ENCODE measurements at places on chromosomes 12 and 14.

GRCh38 chr14:23604148-23604547, 25.6 kb upstream of the JPH4 start:
- no peak for DNase-seq

DNA sequence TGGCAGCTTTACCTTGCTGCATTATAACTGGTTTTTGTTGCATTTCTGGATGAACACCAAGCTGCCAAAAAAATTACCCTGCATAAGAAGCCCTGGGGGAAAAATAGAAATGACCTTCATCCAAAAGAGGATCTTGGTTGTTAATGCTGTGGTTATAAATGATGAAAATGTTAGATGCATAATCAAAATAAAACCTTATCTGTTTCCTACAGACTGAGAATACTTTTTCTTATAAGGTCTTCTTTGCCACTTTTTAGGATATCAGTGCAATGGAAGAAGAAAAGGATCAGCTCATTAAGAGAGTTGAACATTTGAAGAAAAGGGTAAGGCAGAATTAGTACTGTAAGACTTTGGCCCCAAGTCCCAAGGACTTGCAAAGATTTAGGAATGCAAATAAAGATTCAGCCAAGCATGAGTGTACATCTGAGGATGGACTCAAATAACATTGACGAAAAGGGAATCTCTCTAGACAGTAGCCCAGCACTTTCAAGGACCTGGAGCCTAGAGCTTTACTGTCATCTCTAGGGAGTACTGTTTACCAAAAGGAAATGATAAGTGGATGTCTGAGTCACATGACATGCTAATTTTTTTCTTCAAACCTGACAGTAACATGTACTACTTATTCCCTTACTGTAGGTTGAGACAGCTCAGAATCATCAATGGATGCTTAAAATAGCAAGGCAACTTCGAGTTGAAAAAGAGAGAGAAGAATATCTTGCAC, 10.7 kb downstream of the IFT81 start:
- DNase-seq = no peak

DNA sequence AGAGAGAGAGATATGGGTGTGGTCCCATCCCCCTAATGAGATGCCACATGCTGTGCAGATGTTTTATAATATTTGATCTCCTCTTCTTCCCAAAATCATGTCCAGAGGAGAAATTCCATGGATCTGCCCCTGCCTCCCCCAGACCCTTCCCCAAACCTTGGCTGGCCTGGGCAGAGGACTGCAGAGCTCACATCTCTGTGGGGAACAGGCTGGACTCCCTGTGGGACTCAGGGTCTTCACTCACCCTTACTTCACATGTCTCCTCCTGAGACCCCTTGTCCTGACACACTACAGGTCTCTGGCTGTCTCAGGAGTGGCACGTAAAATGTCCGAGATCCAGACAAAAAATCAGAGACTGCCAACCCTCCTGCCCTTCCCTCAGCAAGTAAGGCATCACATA, 76.0 kb upstream of the CAPRIN2 start:
- no peak for DNase-seq

- DNase-seq = no peak
Measured at GRCh38 chr12:52539083-52539820, 13.7 kb downstream of the KRT71 start.

DNA sequence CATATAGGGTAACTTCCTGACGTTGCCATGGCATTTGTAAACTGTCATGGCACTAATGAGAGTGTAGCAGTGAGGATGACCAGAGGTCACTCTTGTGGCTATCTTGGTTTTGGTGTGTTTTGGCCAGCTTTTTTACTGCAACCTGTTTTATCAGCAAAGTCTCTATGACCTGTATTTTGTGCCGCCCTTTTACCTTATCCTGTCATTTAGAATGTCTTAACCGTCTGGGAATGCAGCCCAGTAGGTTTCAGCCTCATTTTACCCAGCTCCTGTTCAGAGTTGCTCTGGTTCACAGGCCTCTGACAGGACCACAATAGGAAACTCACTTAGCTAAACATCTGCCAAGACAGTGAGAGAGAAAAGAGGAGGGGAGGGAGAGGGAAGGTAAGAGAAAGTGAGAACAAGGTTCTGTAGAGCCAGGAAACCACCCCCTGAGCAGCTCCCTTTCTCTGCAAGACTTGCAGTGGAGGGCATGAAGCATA, 64.8 kb upstream of the PLEKHG3 start:
- DNase-seq = no peak

DNA sequence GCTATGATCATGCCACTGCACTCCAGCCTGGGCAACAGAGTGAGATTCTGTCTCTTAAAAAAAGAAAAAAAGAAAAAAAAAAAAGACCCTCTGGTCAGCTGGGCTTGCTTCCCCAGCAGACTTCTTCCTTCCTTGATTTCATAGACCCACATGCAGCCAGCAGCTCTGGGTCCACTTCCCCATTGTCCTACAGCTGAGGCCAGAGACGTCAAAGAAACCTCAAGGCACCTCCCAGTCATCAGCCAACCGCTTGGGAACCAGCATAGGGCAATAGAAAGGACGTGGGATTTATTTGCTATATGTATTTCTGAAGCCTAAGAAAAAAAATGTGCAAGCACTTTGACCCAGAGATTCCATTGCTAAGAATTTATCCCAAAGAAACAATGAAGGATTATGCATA, 35.4 kb upstream of the SPPL3 start:
- no peak for DNase-seq

- DNase-seq = no peak
Measured at GRCh38 chr12:68585966-68586365, 24.7 kb upstream of the RAP1B start.

DNA sequence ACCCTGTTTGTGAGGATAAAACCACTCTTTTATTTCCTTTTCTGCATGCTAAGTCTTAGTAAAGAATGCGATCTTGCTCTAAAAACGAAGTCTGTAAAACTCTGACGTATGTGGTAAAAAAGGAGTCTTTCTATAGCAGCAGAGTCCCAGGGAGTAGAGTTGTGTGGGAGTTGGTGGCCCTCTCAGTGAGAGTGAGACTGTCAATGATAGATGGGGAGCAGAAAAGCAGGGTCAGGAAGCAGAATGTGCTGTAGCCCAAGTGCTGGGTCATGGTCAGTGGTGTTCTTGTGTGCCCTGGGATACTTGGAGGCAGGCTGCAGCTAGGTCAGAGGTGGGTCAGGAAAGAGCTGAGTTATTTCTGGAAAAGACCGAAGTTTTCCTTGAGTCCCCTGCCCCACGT, 20.3 kb upstream of the GPR33 start:
- no peak for DNase-seq

DNA sequence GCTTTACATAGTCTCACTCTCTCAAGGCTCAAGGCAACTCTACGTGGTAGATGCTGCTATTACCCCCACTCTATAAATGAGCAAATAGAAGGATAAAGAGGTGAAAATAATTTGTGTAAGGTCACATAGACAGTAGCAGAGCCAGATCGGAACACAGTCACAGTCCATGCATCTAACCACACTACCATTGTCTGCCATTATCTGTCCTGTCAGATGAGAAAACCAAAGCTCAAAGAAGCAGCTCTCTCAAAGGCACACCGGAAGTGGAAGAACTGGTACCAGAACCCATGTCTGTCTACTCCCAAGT, 134.4 kb upstream of the NUDT4 start:
- DNase-seq = no peak

DNA sequence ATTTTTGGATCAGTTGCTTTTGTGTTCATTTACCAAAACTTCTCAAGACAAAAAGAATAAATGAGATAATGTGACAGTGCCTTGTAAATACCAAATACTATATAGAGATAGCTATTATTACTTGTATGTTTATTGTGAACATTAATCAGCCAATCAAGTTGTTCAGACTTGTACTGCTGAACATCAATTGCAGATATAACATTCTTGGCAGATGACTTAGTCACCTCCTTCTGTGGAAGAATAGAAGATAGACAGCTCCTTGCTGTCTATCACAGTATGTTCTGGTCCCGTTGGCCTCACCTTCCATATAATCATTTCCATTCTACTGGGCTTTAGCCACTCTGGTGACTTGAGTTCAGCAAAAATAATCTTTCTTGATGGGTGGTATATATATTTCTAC, 30.1 kb downstream of the PSEN1 start:
- DNase-seq = no peak

GRCh38 chr12:32400866-32401265, 1.5 kb downstream of the FGD4 start:
- DNase-seq = no peak

DNA sequence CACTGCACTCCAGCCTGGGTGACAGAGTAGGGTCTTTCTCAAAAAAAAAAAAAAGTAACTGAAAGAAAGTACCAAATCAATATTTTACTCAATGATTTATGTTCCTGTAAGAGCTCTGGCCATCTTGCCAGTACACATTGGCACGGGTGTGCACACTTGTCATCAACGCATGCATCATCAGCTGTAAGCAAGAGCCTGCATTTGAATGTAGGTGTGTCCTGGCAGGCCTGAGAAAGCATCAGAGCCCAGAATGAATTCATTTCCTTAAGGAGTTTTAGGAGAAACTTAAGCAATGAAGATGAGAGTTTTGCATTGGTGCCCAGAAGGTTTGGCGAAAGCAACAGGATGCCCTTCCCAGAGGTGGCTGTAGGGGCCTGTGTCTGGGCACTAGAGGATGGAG, 88.5 kb upstream of the FZD10 start:
- DNase-seq = no peak

- no peak for DNase-seq
Measured at GRCh38 chr14:95677179-95677835, 8.9 kb upstream of the TCL1B start.

DNA sequence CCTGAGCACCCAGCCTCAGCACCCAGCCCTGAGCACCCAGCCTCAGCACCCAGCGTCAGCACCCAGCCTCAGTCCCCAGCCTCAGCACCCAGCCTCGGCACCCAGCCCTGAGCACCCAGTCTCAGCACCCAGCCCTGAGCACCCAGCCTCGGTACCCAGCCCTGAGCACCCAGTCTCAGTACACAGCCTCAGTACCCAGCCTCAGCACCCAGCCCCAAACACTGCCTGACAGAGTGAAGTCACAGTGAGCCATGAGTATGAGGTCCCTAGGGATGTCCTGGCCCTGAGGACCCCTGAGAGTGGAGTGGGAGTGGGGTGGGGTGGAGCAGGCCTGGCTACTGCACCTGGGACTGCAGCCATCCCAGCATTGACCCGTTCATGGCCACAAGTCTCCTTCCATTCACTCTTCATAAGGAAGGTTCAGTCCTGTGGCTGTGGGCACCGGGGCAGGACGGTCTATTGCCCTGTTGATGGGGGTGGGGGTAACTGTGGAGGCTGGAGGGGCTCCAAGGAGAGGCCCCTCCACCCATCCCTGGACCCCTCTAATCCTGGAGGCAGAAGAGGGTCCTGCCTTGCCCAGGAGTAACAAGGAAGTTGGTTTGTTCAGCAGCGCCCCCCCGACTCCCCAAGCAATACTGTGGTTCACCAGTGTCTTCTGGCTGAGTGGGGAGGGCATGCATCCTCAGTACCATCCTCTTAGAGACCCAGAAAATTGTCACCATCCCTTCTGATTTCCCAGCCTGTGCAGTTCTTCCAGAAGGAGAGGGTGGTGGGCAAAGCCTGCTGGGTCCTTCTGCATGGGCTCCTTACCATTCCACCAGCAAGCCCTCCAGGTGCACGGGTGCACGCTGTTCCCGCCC, 140.5 kb downstream of the ADGRD1 start:
- DNase-seq = no peak

GRCh38 chr12:104596898-104597843, 140.4 kb downstream of the CHST11 start:
- no peak for DNase-seq

DNA sequence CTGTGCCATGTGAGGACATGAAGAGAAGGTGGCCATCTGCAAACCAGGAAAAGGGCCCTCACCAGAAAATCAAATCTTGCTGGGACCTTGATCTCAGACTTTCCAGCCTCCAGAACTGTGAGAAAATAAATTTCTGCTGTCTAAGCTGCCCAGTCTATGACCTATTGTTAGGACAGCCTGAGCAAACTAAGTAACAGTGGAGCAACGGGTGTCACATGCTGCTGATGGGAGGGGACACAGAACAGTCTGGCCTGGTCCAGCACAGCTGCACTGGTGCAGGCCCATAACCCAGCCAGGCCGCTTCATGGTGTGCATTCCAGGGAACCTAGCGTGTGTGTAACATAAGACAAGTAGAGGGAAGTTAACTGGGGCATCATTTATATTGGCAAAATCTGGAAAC, 42.1 kb downstream of the GRIP1 start:
- DNase-seq = no peak

DNA sequence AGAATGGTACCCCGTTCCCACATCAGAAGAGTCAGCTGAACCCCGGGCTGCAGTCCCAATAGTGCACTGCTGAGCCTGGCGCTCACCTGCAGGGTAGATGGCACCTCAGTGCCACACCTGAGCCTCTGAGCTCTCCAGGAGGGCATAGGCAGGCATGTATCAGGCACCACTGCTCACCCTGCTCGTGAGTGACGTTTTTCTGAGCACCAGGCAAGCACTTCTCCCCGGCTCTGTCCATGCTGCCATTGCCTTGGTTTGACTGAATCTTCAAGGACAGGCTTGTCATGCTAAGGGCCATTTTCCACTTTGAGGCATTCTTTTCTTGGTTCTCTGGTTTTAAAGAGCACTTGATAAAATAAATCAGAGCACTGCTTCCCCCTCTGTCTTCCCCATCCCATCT, 161.6 kb upstream of the PRMT8 start:
- DNase-seq = no peak

- peak; percentile 8 for DNase-seq
Measured at GRCh38 chr12:120115692-120116440, 687 bp downstream of the RAB35 start.

DNA sequence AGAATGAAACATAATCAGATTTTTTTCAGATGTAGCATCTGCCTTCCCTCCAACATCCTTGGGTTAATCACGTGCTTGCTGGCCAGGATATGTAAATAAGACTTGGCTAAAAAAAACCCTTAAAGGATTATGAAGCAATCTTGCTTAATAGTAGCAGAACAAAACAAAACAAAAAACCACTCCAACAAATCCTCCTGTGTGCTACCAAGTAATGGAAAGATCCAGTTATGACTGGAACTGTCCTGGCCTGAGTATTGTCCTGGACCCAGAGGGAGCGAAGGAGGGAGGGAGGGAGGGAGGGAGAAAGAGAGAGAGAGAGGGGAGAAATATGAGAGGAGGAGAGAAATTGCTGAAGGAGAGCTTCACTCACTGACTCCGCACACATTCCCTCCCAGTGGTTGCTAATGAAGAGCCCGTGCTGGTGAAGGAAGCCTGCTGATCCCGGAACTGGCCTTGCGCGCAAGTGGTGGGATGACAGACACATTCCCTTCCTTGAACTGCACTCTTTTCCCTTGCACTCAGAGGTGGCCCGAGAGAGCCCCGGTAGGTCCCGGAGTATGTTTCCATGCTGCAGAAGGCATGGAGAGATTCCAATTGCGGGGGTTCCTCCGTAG, 57.2 kb downstream of the HMGA2 start:
- no peak for DNase-seq

- DNase-seq = no peak
Measured at GRCh38 chr14:68278576-68279436, 459.2 kb downstream of the RAD51B start.

GRCh38 chr14:90815822-90816662, at the start of gene TTC7B:
TTC7B (minus strand) TSS chr14:90816430; CDS start chr14:90816295, 135 bp downstream.
- DNase-seq = peak; percentile 27

All from NCI-H1930 (cell line).